ENCODE measurements at places on chromosomes 12 and 14.

DNA sequence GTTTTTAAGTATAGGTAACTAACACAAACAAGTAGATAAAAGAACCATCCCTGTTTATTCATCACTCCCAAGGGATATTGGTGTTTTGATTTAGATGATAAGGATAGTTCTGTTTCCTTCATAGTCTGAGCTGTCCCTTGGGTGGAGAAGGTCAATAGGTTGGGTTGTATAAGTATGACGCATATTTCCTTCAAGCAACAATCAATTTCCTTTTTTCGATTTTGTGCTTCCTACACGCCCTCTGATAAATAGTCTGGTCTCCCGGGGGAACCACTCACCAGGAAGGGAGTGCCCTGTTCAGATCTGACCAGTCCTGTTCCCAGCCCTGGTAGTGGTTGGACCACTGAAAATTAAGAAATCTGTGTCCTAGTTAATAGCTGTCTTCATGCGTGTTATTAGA lies 378.8 kb upstream of the FAR2 start:
- DNase-seq, result no peak

DNA sequence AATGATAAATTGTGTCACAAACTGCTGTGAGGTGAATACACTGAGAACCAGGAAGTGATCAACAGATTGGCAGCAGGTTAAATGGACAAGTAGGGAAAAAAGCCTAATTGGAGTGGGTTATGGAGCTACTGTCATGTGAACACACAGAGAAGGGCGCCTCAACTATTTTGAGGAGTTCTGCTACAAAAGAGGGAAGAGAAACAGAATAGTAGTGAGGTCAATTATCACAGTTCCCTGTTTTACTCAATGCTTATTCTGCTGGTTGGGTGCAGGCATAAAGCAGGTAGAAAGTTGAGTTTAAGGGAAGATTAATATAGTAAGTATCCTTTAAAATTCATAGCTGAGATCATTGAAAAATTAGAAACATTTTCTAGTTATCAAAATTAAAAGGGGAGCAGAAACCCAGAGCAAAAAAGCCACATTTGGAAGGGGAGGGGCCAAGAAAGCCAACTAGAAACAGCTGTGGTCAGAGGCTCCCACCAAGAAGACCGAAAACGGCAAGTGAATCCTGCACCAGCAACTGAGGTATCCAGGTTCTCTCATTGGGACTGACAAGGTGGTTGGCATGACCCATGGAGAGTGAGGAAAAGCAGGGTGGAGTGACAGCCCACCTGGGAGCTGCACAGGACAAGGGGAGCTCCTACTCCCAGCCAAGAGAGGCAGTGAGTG lies 105.7 kb downstream of the ZC3H14 start:
- no peak for DNase-seq

DNA sequence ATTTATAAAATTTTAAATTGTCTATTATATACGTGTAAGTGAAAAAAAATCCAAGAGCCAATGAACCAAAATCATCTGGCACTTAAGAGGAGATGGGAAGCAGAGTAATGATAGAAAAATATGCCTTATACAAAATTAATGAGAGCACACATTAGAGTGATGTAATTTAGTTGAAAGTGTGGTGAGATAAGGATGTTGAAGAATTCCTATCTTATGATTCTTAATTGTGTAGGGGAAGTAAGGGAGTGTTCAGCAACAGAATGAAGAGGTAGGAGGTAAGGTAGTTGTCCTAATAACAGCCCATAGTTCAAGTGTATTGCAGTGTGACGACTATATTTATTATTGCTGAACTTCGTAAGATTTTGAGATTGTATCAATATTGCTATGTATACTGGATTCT lies 843.4 kb upstream of the FLRT2 start:
- no peak for DNase-seq

- DNase-seq, result peak; percentile 31
These were observed 279.9 kb upstream of the SYT1 start for GRCh38 chr12:78584695-78585094.

GRCh38 chr12:77372026-77372425 lies 306.7 kb upstream of the E2F7 start:
- no peak for DNase-seq

DNA sequence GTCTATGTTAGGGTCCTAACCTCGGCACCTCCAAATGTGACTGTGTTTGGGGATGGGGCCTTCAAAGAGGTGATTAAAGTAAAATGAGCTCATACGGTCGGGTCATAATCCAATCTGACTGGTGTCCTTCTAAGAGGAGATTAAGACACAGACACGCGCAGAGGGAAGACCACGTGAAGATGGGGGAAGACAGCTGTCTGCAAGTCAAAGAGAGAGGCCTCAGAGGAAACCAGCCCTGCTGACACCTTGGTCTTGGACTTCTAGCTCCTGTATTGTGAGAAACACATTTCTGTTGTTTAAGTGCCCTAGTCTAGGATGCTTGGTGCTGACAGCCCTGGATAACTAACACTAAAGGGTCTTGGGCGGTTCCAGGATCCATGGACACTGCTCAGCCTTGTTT lies 109.6 kb downstream of the DICER1 start:
- no peak for DNase-seq

DNA sequence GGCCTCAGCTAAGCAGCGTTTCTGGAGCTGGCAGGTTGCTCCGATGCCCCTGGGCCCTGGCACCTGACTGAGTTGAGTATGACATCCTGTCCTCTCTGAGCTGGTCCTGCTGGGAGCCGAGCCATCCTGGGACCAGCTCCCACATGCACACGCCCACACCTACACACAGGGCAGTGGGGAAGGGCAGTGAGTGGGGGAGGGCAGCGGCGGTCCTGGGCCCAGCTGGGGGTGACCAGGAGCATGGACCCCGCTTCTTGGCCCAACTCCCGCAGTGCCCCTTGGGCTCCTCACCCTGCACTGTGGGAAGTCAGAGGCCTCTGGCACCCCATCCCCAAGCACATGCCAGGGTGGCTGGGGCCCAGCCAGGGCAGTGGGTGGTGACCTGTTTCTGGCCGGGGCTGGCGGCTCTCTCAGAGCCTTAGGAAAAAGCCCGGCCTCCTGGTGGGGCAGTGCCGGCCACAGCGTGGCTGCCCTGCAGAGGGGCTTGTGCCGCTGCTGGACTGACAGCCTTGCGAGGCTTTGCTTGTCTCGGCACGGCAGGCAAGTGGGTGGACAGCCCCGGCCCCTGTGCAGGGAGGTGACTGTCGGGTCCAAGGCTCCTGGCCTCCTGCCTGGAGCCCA lies 5.9 kb upstream of the CRIP2 start:
- DNase-seq, result no peak

DNA sequence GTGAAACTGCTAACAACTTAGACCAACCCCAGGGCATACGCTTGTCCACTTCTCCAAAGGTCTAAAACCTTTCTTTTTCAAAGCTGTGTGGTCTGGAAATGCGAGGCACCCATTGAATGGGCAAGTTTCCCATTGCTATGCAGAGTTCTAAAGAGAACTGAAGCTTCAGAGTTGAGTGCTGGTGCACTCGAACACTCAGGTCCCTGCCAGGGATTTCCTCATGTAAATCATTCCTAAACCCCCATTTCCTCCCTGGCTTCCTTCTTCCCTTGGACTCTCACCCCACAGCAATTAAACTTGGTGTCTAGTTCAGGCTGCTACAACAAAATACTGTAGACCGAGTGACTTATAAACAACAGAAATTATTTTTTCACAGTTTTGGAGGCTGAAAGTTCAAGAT lies 2.2 kb upstream of the PXN start:
- DNase-seq, result no peak

- no peak for DNase-seq
These were observed 170.0 kb downstream of the SLC5A8 start for GRCh38 chr12:101039848-101040531.

Measured in iris pigment epithelial cell (primary cell).